SIG-M5 (cell line): ENCODE measurements at places on chromosomes 16 and 17.

GRCh38 chr17:18218756-18219415 lies 6.5 kb upstream of the LLGL1 start:
- no peak for DNase-seq

DNA sequence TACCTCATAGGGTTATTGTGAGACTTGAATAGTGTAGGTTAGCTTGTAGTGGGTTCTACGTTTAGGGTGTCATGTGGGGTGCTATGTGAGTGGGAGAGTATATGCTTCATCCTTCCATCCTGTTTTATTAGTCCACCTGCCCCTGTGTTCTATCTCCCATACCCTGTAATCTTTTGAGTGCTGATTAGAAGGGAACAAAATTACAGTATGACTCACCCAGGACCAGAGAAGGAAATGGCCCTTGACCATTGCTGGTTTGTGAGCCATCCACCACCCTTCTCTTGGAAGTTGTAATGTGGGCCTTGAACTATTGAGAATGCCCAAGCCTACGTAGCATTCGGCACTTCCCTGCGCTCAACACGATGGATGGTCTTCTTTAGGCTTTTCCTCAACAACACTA lies 17.1 kb downstream of the SAP30BP start:
- DNase-seq: no peak

DNA sequence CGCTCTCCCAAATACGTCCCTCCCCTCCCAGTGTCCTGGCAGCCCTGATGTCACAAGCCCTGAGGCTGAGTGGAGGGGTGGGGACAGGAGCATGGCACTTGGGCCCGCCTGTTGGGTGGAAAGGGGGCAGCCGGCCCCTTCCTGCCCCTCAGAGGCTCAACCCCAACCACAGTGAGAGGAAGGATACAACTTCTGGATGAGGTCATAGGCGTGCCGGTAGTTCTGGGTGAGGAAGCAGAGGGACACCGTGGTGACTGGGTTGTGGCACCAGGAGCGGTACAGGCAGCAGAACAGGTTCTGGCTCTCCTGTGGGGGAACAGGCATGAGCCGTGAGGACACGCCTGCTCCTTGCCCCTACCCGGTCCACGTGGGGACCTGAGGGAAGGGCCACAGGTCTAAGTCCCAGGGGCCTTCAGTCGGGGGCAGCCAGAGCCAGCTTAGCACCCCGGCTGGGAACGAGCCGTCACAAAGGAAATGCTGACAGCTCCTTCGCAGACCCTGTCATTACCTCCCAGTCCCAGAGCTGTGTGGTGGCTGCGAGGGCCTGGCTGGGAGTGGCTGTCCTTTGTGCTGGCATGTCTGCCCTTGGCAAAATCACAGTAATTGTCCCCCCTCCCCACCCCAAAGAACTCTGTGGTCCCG lies 11.2 kb upstream of the MTSS2 start:
- no peak for DNase-seq

- no peak for DNase-seq
Observed at GRCh38 chr17:76255801-76256429, 9.2 kb upstream of the UBALD2 start.

DNA sequence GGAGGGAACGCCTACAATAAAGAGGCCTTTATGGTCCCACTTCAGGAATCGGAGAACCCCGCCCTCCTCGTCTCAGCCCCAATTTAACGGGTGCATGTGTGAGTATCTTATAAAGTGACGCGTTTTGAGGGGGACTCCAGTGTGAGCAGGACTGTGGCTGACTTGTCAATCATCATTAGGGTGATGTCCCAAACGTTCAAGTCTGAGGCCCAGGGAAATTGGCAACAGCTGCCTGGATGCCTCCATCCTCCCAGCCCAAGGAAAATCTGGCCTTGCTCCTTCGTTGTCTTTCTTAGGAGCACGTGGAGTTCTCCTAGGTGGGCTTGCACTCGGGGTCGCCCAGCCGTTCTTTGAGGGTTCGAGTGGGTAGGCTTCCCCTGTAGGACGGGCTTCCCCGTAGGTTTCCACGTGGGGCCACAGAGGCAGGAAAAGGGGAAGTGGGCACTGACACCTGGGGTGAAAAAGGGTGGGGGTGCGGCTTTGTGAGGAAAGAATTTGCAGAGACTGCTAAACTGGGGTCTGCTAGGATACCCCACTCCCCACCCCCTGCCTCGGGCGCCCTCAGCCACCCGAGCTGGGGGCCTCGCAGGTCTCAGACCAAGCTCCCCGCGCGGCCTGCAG lies 561 bp upstream of the HERPUD1 start:
- no peak for DNase-seq

GRCh38 chr16:8887952-8888560 lies 5.9 kb downstream of the LITAFD start:
- no peak for DNase-seq

DNA sequence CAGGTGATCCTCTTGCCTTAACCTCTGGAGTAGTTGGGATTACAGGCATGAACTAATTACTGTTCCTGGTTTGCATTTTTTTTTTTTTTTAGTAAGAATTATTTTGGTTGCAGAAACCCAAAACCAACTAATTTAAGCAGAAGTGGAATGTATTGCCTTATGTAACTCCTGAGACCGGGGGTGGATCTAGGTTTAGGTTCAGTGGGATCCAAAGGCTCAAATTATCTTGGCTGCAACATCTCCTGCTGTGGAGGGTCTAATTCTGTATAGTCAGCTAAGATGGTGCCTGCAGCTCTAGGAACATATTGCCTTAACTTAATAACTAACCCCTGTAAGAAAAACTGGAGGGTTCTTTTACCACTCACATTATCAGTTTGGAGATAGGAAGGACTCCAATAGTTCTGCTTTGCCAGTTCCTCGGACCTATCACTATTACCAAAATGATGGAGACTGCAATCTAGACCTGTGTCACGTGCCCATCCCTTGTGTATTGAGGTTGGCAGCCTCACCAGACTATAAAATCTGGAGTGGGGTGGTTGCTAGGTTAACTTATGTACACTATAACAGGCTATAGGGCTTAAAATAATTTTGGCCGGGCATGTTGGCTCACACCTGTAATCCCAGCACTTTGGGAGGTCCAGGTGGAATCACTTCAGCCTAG lies 8.5 kb downstream of the SNTB2 start:
- no peak for DNase-seq

- DNase-seq: no peak
Observed at GRCh38 chr17:17084317-17084835, 42.1 kb downstream of the MPRIP start.

DNA sequence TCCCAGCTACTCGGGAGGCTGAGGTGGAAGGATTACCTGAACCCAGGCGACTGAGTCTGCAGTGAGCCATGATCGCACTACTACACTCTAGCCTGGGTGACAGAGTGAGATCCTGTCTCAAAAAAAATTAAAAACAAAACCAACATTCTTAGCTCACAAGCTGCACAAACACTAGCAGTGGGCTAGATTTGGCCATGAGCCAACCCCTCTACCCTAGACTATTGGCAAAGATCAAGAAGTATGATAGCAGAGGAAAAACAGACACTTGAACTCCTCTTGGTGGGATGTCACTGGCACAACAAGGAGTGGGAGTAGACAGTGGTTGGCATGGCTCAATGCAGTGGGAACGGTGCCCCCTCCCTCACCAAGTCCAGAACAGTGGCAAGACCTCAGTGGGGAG lies 19.6 kb upstream of the RIPOR1 start:
- DNase-seq: no peak

DNA sequence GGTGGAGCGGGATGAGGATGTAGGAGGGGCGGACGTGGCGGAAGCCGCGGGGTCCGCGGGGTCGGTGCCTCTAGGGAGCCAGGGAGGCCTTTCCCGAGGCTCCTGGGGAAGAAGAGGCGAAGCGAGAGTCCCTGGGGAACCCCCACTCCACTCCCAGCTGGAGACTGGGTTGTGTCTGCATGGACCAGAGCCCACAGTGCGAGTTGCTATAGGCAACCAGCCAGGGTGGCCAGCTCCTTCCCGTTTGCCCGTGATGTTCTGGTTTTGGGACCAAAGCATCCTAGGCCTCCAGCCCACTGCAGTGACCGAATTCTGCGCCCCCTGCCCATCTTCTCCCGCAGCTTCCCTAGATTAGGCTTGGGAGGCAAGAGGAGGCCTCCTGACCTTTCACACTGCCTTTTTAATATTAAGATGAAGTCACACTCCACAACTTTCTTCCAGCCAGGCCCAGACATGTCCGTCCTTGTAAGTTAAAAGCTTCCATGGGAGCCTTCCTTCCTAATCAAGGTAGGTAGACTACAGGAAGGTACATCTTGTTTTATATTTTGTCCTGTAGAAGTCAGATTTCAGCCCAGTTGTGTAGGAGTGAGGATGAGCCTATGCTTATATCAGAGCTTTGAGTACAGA lies 469 bp downstream of the AMZ2 start:
- no peak for DNase-seq

DNA sequence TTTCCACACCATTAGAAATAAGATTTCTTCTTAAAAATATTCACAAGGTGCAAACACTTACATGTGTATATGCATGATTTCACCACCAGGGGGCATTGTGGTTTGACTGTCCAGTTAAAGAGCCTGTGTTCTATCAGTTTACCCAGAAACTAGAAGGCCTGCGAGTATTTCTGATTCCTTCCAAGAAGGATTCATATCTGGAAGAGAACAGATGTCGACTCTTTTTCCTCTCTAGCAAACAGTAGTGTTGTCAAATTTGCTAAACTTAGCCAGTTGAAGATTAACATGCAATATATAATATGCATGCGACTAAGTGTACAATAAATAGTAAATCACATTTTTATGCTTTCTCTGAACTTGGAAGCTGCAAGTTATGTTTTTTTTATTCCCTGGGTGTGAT lies 404.1 kb downstream of the WWOX start:
- no peak for DNase-seq

DNA sequence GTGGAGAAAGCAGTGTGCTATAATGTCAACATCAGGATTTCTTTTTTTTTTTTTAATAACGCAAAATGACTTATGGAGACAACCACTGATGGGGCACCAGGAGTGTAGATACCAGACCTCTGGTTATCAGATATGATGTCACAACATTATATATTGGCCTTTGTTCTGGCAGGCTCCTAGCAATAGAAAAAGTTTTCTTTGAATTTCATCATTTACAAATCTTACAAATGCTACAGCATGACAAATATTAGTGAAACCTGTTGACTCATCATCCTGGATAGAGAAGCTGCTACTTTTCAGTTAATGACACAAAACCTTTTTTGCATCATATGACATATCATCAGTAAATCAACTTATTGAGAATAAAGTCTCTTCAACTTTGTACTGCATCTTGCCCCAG lies 6.1 kb downstream of the THUMPD1 start:
- DNase-seq: no peak

GRCh38 chr16:58850019-58850677 lies 116.0 kb upstream of the GOT2 start:
- no peak for DNase-seq

GRCh38 chr17:57379237-57379894 lies 123.0 kb downstream of the MSI2 start:
- no peak for DNase-seq

DNA sequence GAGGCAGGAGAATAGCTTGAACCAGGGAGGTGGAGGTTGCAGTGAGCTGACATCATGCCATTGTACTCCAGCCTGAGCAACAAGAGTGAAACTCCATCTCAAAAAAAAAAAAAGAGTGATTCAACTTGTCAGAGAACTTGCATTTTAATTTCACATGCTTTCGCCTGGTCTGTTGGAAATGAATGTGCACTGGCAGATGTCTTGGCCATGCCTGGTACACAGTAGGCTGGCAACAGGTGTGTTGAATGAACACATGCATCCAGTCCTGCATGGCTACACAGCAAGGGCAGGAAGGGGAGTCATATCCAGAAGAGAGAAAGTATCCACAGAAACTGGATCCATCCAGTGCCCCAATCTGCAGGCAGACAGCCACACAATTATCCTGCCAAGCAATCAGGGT lies 11.5 kb downstream of the COG4 start:
- no peak for DNase-seq

DNA sequence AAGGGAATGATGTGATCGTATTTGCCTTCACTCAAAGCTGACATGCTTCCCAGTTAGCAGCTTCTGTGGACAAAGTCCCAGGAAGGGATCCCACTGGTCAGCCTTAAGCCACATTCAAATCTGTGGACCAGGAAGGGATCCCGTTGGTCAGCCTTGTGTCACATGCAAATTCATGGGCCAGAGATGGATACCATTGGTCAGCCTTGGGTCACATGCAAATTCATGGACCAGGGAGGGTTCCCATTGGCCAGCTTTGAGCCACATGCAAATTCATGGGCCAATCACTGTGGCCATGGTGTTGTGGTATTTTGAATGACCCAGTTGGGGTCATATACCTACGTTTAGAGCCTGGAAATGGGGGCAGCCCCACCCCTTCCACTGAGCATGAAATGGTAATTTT lies 201.6 kb downstream of the HS3ST4 start:
- DNase-seq: no peak

- no peak for DNase-seq
Observed at GRCh38 chr16:11556945-11557720, 29.6 kb downstream of the LITAF start.

DNA sequence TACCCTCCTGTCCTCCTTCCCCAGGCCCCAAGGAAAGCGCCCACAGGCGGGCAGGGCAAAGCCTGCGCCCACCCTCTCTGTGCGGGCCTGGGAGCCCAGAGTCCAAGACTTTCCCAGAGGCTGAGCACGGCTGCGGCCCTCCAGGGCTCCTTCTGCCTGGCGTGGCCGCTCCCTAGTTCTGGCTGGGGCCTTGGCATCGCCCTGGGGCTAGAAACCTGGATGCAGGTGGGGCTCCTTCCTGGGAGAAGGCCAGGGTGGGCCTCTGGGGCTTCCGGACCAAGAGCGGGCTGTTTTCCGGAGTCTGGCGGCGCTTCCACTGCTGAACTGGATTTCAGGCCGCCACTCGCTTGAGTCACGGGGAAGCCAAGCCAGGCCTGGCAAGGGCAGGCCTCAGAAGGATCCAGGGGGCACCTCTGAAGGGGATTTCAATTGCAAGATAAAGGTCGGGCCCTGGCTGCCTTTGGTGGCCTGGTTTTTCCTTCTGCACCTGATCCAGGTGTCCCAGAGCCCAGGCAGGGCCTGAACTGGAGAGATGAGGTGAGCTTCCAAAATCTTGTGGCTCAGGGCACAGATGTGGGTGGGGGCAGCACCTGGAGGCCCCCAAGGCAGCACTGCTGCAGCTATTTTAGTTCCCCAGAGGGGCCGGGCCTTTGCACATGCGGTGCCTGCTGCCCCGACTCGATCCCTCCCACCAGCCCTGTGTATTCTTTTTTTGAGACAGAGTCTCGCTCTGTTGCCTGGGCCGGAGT lies 227.4 kb downstream of the MRTFB start:
- no peak for DNase-seq

DNA sequence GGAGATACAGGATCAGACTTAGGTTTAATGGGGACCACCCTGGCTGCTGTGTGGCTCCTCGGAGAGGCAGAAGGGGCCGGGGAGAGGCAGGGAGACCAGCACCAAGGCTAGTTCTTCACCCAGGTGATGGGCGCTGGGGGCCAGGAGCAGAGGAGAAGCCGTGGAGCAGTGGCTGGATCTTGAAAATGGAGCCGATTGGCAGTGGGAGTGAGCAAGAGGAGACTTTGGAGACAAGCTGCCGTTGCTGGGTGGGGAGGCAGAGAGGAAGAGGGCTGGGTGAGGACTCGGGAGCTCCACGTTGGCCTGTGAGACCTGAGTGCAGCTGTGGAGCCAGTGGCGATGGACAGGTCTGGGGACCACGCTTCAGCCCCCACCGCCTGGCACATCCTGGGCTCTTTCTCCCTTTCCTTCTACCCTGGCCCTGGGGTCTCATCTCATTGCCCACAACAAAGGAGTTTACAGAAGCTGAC lies 9.0 kb downstream of the RAB11FIP4 start:
- no peak for DNase-seq

- no peak for DNase-seq
Observed at GRCh38 chr17:61369751-61370150, 29.9 kb upstream of the TBX2 start.
